Myocyte (in vitro differentiated cells): ENCODE measurements at places on chromosomes 1 and 21. TPM values are rescaled to one million over a fixed set of nuclear protein-coding genes. Genes with fewer than 3 reads are reported as not detected.

Gene LMX1A
- not detected in 2 replicates for total RNA-seq

Gene CFAP141
- total RNA-seq: not detected in 2 replicates

Gene MAB21L3
- 0.05 and 0.27 TPM in 2 replicates for total RNA-seq

Gene KIAA1614
- total RNA-seq: 6.5 and 7.9 TPM in 2 replicates

Gene OR14K1
- not detected in 2 replicates for total RNA-seq

Gene KLHDC8A
- not detected in 2 replicates for total RNA-seq

Gene OR2M3
- not detected in 2 replicates for total RNA-seq
